Brain (organoid and tissue), 16 donors: ENCODE measurements at places on chromosomes 12 and 14.
A peak's percentile ranks its signal among the peaks of the same experiment; 100 is the strongest.

DNA sequence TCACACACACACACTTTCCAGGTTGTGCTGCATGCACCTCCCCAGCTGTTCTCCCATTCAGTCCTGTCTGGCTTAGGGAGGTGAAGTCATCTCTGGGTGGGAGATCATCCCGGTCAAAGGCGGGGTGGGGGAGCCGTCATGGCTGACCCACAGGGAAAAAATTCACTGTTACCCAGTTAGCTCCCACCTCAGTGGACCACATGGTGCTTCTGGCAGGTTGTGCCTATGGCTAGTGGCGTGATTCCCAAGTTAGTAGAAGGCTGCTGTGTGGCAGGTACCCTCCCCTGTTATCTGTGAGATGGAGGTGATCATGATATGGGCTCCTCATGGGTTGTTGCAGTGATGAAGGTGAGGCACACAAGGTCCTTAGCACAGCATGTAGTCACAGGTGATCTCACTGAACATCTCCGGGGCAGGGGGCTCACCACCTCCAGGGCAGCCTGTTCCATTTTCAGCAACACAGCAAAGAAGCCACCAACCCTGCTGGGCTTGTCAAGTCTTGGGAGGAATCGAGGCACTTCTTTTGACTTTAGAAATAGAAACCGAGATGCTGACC lies 154.9 kb upstream of the CCND2 start:
- DNase-seq, result no peak

DNA sequence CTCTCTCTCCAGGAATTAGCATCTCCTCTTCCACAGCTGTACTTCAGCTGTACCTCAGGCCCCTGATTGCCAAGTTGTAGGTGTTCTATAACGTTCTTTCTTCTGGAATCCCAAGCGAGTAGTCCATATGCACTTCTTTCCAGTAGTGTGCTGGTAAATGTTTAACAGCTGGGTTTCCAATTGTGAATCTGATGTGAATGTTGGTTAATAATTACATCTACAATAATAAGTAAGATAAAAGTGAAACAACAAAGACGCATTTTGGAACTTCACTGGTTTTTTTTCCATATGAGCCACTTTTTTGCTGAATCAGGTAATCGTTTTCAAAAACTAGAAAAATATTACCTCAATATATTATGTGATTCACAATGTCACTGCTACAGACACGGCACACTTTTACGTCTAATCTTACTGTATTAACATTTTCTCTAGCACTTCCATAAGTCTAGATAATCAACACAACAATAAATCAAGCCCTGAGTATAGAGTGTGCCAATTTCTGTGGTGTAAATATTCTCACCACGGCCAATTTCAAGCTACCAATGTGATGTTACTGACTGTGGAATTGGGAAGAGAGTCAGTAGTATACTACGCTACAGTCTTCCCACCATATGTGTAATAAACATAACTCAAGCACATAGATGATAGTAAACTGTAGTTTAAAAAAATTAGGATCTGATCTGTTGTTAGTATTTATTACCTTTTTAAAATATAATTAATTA lies 113.0 kb downstream of the ZFP36L1 start:
- DNase-seq, result no peak

DNA sequence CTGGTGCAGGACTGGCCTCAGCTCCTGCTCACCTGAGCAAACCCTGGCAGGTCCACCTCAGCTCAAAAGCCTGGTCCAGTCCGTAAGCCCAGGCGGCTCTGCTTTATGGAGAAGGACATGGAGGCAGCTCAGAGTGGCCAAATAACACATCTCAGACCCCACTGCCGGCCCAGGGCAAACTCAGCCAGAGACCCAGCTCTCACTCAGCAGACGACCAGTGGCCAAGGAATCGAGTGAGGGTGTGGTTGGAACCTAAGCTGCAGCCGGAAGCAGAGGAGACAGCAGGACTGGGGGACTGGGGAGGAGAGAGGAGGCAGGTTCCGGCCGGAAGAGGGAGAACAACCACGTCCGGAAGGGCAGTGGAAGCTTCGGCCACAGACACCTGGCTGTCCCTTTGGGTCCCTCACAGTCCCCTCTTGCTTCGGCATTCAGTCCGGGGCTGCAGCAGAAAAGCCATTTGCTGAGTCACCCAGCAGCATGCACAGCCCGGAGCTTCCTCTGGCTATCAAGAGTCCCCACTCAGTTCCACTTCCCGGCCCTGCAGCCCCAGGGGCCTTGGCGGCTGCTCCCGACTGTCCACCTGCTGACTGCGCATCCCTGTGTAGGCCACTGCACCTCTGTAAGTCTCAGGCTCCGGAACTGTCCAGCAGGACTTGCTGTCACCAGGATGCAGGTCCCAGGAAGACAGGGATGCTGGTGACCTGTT lies 104.0 kb downstream of the CALM1 start:
- no peak for DNase-seq

DNA sequence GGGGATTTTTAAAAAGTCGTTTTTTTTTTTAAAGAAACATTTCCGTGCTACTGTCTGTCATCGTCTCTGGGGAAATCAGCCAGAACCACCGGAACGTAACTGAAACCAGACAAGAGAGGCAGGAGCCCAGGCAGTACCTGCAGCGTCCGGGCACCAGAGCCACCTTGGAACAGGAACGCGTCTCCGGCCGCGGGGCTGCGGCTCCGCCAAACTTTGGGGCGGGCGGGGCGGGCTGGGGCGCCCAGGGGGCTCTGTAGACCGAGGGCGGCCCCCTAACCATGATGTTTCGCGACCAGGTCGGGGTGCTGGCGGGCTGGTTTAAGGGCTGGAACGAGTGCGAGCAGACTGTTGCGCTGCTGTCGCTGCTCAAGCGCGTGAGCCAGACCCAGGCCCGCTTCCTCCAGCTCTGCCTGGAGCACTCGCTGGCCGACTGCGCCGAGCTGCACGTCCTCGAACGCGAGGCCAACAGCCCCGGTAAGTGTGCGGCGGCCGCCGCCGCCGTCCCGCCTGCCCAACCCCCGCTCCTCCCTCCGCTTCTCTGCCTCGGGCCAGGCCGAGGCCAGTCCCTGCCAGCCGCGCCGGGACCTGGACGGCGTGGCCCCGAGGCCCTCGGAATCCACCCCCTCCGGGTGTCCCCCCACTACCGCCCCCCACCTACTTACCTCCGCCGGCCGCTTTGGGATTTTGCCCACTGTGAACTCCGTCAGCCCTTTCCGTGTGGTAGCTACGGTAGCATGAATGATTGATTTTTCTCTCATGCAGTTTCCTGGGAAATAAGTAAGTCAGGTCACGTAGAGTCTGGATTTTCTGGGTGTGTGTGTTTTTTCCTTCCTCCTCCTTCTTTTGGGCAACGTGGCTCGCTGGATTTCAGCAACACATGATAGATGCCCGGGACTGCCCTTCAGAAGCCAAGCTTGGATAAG lies 972 bp downstream of the SAMD4A start:
- peak; percentile 81 for DNase-seq

DNA sequence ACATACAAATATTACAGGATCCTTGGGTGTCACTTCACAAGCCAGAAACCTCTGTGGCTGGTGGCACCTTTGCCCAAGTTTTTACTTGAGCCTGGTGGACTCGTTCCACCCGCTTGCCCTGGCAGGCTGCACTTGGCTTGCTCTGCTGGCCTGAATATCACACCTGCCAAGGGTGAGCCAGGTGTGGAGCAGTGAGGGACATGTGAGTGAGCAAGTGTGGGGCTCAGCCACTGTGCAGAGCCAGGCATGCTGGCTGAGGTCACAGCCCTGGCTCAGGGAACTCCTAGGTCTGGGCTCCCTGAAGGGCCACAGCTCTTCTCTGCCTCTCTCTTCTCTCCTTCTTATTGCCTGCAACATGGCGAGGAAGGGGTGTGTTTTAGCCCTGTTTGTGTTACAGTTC lies 82.0 kb downstream of the SLC16A7 start:
- no peak for DNase-seq

DNA sequence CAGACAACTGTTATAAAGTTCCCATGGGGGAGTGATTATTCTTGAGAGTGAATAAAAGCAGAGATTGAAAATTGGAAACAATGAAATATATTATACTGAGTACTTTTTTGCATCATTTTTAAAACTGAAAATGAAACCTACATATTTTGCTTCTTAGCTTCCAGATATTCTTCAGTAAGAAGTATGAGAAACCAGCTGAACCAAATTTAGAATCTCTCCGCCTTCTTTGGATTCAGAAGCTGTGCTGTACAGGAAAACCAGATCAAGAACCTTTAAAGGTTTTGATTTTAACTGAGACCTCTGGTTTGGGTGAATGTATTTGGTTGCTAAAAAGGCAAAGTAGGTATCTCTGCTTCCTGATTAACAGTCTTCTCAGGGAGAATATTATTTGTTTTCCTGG lies 109.4 kb downstream of the AKAP6 start:
- DNase-seq, result no peak

GRCh38 chr12:114974333-114974732 lies 290.4 kb upstream of the TBX3 start:
- DNase-seq, result no peak

- DNase-seq, result peak; percentile 56
These were observed 57.9 kb downstream of the TRPV4 start for GRCh38 chr12:109775172-109775881.

DNA sequence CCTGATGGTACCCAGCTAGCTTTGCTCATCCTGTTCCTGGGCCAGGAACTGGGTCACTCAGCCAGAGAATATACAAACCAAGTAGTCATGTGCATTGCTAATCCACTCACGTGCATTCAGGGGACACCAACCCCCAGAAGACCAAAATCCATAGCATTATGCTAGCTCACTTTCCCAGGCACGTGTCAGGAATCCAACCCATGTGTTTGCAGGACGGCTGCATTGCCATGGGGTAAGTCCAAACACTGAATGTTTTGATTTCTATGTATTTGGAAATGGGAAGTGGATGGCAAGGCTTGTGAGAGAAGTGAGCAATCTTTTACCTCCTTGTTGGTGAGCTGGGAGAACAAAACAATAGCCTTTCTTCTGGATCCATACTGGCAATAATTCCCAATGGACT lies 87.1 kb upstream of the FOXN3 start:
- DNase-seq, result peak; percentile 12

DNA sequence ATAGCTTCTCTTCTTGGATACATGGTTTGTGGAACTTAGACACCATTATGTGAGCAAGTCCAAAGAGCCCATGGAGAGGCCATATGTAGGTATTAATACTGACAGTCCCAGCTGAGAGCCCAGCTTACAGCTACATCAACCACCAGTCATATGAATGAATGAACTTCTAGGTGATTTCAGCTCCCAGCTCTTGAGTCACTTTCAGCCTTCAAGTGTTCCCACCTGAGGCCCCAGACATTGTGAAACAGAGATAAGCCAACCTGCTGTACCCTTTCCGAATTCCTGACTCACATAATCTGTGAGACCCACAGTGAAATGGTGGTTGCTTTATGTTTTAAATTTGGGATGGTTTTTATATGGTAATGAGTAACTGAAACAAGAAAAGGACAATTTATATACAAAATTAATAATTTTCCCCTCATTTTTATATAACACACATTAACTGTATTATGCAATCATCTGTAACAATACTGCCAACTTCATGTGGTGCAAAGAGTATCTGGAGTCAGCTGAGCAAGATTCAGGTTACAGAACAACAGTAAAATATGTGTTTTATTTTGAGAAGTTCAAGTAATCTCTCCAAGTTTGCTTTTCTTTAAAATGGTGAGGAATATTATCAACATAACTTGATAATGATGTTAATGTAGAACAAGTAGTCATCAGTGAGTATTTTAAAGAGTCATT lies 27.7 kb upstream of the FBXO33 start:
- no peak for DNase-seq
